Mammary epithelial cell (primary cell): ENCODE measurements at places on chromosomes 2 and 18.

DNA sequence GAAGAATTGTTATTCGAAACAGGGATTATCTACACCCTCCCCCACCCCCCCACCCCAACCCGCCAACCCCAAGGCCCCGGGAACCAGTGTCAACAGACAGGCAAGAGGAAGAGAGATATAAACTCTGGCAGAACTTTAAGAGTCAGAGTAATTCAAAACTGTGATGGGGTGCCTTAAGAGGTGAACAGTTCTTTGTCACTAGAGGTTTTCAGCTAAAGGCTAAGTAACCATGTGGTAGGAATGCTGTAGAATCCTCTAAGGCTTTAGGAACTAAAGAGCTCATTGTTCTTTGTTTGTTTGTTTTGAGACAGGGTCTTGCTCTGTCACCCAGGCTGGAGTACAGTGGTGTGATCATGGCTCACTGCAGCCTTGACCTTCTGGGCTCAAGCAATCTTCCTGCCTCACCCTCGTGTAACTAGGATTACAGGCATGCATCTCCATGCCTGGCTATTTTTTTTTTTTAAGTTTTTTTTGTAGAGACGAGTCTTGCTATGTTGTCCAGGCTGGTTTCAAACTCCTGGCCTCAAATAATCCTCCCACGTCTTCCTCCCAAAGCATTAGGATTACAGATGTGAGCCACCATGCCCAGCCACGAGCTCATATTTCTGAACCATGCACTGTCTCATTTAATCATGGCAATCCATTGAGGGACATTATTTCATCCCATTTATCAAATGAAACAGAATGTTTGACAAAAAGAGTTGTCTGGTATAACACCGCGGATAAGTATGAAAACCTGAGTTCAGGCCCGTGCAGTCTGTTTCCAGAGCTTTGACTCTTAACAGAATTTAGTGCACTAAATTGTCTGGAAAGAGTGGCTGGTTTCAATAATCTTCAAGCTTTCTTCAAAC lies 20.8 kb upstream of the TMEM17 start:
- DNase-seq: no peak

DNA sequence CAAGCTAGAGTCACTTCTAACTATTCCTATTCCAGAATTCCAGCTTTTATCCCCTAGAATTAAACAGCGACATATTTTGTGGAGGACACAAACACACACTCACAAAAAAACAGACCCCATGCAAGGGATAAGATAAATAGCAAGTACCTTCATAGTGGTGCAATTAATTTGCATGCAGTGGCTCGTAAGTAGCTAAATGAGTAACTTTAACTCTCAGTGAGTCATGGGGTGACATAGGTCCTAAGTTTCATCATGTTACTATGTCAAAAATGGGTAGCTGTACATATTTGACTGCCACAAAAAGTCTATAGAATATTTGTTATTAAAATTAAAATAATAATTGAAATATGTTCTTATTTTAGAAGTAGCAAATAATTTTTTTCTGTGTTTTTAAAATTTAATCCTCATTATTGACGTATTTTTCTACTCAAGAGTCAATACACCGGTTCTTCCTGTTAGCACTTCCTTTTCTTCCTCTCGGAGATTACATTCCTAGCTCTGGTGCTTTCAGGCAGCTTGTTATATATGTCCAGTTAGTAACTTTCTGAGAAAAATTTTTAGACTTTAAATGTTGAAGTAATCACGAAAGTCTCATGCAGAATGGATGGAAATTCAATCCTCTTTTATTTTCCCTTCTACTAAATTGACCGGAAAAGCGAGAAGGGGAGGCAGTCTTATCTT lies 247.0 kb downstream of the KCNH7 start:
- DNase-seq: no peak

DNA sequence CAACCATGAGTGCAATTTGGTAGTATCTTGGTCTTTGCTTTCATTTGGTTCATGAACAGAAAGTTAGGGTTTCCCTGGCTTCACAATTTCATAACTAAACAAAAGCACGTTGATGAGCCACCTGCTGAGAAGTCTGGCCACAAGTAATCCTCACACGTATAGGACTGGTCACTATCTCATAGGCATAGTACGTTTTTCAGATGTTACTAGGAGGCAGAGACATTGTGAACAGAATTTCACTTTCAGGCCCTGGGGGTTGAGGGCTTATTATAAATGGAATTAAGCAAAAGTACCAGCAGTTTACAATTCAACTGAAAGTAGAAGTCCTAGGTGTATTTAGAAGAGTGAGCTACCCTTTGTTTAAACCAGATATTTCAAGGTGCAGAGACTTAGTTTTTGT lies 277.1 kb downstream of the ALPK2 start:
- no peak for DNase-seq

- no peak for DNase-seq
These were observed 7.8 kb downstream of the CCDC74A start for GRCh38 chr2:131535526-131535925.

GRCh38 chr2:114127372-114127771 lies 237.5 kb downstream of the ACTR3 start:
- peak; percentile 10 for DNase-seq
